ENCODE measurements at places on chromosomes 4 and X.

DNA sequence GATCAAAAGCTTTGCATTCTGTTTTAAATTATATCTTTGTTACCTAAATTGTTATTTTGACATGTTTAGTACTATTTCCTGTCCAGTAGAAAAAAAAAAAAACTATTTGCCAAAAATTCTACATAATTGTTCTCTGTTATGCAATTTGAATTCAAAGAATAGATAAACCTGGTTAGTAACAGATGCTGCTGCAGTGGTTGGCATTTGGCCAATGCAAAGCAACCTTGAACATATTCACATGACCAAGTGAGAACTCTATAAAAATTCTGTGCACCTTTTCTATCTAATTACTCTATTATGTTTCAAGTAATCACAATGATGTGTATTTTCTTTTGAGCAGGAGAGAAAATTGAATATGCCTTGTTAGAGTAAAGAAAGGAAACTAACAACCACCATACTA, 1473.4 kb downstream of the RPA4 start:
- no peak for DNase-seq

DNA sequence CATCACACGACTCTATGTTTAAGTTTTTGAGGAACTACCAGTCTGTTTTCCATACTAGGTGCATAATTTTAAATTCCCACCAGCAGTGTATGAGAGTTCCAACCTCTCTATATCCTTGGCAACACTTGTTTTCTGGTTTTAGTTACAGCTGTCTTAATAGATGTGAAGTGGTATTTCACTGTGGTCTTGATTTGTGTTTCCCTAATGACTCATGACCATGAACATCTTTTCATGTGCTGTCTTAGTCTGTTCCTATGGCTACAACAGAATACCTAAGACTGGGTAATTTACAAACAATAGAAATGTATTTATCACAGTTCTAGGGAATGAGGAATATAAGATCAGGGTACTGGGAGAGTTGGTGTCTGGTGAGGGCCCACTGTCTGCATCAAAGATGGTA, 51.5 kb upstream of the GPR78 start:
- no peak for DNase-seq

DNA sequence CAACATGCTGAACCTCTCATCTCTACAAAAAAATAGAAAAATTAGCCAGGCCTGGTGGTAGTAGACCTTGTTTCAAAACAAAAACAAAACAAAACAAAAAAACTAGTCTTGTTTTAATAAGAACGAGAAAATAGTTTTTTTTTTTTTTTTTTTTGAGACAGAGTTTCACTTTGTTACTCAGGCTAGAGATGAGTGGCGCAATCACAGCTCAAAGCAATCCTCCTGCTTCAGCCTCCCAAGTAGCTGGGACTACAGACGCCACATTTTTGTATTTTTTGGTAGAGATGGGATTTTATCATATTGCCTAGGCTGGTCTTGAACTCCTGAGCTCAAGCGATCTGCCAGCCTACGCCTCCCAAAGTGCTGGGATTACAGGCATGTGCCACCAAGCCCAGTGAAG, 47.7 kb upstream of the UGDH start:
- DNase-seq: no peak

GRCh38 chrX:153667956-153668396, 5.6 kb downstream of the PNCK start:
- peak; percentile 44 for DNase-seq

DNA sequence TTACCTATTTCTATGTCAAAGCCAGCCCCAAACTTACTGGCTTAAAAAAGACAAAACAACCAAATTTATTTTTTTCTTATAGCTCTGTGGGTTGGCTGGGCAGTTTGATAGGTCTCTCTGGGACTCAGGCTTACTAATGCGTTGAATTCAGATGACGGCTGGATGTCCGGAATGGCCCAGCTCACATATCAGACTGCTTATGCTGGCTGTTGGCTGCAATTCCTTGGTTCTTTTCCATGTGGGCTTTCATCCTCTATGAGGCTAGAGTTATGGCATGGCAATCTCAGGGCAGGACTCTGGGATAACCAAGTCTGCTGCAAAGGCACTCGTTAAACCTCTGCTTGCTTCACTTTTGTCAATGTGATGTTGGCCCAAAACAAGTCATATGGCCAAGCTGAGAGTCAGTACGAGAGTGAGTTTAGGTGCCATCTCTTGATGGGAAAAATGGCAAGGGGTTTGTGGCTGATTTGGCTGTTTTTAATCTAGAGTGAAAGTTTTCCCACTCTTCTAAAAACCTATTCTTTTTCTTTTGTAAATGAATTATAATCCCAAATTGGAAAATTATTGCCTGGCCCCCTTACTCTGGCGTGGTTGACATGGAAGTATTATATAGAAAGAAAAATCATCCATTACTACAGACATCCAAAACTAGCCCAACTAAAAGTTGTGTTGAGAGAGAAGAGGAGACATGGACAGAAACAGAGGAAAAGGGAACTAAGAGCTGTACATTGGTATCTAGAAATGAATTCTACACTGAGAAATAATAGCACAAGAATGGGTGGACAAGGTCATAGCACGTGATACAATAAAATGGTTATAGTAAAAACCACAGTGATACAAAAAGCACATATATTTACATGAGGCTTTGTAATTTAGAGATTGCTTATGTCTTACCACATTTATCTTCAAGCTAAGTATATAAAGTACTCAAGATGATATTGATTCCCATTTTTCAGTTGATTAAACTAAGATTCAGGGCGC, 6.6 kb downstream of the PRIMPOL start:
- no peak for DNase-seq

DNA sequence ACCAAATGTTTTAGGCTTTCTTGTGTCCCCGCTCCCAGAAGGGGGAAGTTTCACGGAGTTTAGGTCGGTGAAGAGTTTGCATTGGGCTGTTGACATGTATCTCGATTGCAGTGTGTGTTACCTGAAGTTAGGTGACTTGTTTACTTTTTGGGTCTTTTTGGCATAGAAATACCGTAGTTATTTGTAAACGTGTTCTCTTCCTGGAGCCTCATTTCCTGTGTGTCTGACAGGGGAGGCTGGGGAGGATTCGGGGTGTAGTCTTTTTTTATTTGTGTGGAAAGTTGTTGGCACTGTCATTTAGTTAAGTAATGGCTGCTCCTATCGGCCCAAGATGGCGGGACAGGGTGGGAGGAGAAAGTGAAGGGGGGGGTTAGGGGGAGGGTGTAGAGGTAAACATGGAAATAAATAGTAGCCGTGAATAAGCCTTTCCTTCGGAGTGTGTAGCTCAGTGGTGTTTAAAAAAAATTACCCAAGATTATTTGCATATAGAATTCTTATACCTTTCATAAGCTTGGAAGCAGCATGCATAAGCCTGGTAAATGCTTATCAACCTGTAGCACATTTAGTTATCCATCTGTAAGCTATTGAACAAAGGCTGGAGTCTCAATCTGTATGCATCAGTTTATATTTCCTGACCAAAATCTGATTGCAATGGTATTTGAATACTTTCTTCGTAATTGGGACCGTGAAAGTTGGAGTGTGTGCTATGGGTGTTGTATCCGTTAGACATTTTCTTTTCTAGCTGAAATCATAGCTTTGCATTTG, 1.6 kb downstream of the KDM6A start:
- peak; percentile 2 for DNase-seq

- DNase-seq: no peak
These were observed 62.4 kb downstream of the HOPX start for GRCh38 chr4:56618734-56619133.

- no peak for DNase-seq
These were observed 13.2 kb upstream of the SOD3 start for GRCh38 chr4:24781999-24782745.

DNA sequence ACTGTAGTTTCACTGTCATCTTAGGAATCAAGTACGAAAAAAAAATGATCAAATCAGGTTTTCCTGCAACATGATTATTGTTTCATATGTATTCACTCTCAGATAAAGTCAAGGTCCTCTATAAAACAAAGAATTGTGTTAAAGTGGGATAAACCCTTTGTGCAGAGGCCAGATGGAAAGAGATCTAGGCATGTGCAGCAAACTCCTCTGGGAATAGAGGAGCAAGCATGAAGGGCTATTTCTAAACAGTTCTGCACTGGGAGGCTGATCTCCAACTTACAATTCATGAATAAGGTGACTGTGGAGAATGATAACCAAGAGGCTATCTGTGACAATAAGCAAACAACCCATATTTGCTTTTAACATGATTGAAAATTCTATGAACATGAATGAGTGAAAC, 2.4 kb upstream of the WDFY3 start:
- DNase-seq: no peak

DNA sequence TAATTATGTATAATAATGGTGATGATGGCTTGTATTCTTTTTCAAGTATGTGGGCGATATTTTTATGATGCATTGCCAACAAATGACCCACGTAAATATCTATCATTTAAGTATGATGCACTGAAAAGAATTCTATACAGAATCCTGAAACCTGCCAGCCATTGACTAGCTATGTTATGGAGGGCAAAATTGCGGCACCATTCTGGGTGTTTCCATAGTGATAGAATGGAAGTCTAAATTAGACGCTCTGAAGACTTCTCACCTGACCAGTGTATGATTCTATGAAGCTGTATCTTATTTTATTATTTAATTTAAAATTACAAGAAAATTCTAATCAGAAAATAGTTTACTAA, 677 bp upstream of the CENPC start:
- no peak for DNase-seq

- DNase-seq: no peak
These were observed 393.8 kb downstream of the INPP4B start for GRCh38 chr4:142452161-142452855.

Data from stimulated activated CD4-positive, alpha-beta T cell treated with anti-CD3 and anti-CD28 coated beads, Interleukin-15, amount 100 ng/mL, for 1 hour (primary cell).